ENCODE measurements at places on chromosomes 1 and 21.

- DNase-seq: no peak
These were observed 49.1 kb downstream of the ELK4 start for GRCh38 chr1:205582471-205583291.

- no peak for DNase-seq
These were observed 39.7 kb downstream of the MAP3K21 start for GRCh38 chr1:233367057-233367803.

DNA sequence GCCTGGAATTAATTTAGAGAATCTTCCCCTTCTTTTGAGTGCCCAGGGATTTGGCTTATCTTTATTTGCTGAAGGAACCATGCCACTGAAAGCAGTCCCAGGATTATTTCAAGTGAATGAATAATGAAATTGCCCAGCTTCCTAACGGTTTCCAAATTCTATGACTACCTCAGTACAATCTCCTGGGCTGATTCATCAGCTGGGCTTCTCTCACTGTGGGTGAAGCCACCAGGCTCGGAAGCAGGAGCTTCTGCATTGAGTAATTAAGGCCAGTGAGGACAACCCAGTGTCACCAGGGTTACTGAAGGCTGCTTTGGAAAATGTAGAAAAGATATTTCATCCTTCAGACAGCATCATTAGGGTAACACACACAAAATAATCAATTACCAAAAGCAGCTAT, 169.8 kb downstream of the DAB1 start:
- no peak for DNase-seq

GRCh38 chr1:241998412-241998921, 431 bp downstream of the MAP1LC3C start:
- no peak for DNase-seq

GRCh38 chr1:21547876-21548275, 38.7 kb downstream of the ALPL start:
- DNase-seq: no peak

DNA sequence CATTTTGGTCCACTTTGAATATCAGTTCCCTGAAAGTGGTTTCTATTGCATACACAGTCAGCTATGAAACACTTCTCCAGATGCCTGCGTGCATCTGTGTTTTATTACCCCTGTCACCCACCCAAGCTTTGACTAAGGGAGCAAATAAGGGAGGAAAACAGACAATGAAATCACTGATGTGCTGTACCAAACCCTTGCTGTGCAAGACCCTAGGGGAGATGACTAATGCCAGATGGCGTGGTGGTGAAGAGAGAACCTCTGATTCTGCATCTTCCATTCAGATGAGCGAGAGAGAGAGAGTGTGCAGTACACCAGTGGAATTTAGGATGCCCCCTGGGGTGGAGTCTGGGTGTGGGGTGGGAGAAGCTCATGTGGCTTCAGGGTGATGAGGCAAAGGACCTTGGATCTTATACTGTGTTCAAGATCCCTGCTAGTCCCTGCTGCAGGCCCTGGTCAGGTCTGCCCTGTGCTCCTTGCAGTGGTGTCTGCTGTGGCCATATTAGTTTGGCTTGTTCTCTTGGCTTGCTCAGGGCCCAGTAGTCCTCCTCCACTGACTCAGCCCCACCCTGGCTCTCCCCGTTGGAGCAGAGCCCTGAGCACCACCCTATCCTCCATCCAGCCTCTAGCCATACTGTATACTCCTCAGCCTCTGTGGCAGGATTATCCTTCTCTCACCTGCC, 18.5 kb downstream of the CLCA1 start:
- no peak for DNase-seq

- no peak for DNase-seq
These were observed 44.9 kb downstream of the GREM2 start for GRCh38 chr1:240567066-240567465.

DNA sequence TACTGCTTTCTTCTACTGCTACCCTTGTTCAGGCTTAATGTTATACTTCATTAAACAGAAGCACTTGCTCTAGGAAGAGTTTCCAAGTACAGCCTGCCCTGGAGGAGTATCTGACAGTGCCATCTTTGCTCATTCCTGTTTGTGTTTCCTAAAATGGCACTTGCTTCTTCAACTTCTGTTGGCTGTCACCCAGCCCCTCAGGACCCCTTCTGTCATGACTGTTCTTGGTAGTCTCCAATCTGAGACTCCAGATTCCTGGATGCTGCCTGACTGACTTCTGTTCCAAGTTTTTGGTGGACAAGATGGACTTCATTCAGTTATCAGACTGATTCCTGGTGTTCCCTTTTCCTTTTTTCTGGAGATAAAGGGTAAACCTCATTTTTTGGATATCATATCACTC, 104.1 kb downstream of the SLC35F3 start:
- no peak for DNase-seq

DNA sequence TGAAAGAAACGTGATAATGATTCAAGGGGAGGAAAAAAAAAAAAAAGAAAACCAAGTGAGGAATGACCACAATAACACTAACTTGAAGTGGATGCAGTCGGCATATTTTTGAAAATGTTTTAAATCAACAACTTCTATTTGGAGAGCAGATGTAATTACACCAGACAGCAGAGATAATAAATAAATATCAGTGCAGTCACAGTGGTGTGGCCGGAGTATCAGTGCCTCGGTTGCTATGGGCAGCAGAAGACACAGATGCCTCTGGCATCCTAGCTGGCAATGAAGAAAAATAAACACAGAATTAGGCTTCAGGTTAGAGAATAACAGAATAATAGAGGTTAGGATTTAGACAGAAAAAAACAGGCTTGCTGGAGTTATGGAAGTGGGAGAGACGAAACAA, 888.3 kb downstream of the LTN1 start:
- DNase-seq: no peak

DNA sequence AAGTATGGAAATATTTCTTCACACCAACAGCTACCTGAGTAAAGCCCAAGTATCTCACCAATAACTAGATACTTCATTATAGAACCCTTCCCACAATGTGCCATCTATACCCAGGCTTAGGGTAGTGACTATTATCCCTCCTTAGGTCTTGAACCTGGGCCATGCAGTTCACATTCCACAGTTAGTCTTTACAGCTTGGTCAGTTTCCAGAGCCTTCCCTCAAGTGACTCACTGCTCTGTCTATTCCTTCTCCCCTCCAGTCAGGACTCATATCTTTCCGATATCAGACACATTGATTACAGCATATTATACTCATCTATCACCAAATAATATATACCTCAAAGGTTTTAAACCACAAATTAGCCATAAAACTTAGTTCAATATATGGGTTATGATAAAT, 23.6 kb downstream of the VAMP4 start:
- DNase-seq: no peak

DNA sequence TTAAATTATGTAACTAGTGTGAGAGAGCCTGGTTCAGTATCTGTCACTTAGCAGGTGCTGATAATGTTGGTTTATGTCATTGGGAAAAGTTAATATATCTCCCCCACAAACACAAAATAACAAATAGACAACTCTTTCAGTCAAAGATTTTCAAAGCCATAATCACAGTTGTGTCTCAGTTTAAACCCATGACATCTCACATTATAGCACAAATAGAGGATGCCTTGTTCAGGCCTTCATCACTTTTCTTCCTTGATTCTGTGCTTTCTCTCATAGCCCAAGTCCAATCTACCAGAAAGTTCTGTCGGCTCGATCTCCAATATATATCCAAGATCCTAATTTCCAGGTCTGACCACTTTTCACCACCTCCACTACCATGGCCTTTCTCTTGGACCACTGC, 6.2 kb upstream of the EPS15 start:
- DNase-seq: no peak
